ENCODE measurements at places on chromosomes 13 and 19.

DNA sequence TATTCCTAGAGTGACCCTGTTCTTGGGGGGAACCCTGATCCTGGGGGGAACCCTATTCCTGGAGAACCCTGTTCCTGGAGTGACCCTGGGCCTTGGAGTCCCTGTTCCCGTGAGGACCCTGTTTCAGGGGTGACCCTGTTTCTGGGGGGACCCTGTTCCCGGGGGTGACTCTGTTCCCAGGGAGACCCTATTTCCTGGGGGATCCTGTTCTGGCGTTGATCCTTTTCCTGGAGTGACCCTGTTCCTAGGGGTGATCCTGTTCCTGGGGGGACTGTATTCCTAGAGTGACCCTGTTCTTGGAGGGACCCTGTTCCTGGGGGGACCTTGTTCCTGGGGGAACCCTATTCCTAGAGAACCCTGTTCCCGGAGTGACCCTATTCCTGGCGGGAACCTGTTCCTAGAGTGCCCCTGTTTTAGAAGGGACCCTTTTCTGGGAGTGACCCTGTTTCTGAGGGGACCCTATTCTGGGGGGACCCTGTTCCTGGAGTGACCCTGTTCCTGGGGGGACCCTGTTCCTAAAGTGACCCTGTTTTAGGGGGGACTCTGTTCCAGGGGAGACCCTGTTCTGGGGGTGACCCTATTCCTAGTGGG, 15.0 kb downstream of the GNA15 start:
- no peak for DNase-seq

GRCh38 chr19:29450812-29451211, 75.0 kb upstream of the VSTM2B start:
- no peak for DNase-seq

- no peak for DNase-seq
Measured at GRCh38 chr13:102049853-102050252, 352.0 kb downstream of the FGF14 start.

DNA sequence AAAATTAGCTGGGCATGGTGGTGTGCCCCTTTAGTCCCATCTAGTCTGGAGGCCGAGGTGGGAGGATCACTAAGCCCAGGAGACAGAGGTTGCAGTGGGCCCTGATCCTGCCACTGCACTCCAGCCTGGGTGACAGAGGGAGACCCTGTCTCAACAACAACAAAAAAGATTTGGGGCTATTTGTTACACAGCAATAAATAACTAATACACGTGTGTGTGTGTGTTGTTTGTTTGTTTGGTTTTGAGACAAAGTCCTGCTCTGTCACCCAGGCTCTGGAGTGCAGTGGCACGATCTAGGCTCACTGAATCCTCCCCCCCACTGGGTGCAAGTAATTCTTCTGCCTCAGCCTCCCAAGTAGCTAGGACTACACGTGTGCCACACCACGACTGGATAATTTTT, 32.9 kb upstream of the FEM1A start:
- DNase-seq: no peak

DNA sequence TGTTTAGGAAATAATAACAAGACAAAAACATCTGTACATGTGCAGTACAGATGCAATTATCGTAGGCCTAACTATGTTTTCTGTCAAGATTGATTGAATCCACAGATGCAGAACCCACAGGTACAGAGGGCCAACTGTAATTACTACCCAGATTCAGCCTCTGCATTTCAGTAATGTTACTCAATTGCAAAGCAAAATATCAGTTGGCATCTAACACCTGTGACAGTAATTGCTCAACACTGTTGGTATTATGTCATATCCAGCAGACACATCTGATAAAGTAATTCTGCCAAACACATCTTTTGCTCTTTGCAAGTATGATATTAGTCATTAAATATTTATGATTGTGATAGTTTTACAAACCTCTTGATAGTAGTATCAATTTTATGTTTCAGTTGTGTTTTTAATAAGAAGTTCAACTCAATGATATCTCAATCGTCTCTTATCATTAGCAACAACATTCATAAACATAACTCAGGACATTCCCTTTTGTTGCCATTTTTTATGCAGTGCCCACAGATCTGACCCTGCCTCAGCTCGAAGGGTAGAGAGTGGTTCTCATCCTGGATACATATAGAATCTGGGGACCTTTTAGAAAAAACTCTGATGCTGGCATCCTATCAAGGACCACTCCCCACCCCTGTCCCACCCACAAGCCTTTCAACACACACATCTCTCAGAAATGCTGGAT, 104.7 kb downstream of the MYCBP2 start:
- no peak for DNase-seq

GRCh38 chr19:5037936-5038335, 69.0 kb downstream of the KDM4B start:
- no peak for DNase-seq

DNA sequence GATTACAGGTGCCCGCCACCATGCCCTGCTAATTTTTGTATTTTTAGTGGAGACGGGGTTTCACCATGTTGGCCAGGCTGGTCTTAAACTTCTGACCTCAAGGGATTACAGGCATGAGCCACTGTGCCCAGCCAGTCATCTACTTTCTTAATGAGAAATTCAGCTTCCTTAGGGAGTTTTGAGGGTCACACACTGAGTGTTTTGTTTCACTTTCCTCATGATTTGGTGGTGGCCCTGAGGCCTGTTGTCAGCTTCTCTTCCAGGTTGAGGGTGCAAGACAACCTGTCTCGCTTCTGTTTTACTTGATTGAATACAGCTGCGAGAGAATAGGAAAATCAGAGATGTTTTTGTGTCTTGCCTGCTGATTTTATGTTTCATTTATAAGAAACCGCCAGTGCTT, 9.9 kb downstream of the FRY start:
- no peak for DNase-seq

DNA sequence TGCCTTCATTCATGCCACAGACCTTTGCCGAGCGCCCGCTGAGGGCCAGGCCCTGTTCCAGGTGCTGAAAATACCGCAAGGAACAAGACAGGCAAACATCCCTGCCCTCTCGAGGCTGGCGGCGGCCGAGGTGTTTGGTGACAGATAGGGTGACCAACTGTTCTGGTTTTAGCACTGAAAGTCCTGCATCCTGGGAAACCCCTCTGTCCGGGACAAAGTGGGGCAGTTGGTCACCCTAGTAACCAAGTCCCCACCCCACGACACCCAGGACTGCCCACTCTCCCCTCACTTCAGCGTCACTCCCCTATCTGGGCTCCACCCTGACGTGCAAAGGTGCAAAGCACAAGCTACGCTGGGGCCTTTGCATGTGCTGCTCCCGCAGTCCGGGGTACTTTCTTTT, 17.3 kb downstream of the ZBTB7A start:
- DNase-seq: no peak

DNA sequence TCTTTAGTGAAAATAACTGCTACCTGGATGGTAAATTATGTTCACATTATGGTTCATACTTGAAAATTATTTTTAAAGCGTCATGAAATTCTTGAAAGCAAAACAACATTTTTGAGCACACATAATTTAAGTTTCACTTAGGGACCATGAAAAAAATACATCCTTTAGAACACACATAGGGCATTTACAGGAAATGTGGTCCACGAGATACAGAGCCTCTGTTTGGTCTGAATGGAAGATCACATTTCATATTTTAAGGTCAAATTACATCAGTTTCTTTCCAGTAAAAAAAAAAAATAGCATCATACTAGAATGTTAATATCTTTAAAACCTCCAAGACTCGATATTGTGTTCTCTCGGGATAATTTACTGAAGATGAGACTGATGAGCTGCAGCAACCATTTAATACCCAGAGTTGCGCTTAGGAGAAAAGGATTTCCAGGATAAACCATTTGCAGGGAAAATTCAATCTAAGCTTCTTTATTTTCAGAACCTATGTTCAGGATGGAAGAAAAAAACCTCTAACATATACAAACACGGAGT, 720.7 kb downstream of the DIAPH3 start:
- DNase-seq: no peak
